Omental fat pad (tissue), 4 donors: ENCODE measurements at places on chromosomes 16 and 17.

DNA sequence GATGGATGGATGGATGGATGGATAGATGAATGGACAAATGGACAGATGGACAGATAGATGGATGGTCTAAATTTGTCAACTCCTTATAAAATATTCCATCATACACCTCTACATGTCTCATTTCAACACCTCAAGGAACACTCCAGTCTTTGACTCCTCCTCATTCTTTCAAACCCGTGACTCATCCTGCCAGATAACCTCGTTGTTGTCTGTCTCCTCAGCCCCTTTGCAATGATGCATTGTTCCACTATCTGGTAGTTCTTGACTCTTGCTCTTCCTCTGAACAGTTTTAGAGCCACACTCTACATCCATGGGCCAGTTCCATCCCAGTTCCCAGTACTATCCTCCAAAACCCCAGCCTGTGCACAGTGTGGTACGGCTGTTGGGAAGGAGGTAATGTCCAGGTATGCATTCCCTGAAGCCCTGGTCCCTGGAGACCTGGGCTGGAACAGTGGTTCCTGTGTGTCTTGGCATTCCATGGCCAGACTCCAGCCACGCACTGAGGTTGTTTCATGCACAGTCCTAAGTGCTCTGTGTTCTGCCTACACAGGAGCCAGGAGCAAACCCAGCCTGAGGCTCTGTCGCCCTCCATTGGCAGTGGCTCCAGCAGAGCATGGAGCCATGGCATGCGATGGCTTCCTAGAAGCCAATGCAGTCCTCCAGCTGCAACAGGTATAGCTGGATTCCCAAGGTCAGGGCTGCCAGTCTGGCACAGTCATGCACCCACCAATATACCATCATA is 105.7 kb downstream of the C17orf67 start:
- no peak for DNase-seq

DNA sequence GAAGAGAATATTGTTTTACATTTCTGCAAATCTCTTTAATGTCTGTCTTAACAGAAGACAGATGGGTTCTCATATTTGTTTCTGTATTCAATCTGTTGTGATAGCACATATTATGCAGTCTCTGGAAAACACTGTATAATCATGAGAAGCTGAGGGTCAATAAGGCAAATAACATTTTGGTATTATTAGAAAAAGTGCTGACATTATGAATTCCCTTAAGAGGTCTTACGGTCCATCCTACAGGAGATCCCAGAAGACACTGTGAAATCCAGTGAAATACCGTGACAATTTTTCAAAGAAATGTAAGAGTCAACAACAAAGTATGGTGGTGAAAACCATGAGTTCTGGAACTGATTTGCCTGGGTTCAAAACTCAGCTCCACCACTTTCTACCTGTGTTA is 42.3 kb downstream of the ABCA5 start:
- no peak for DNase-seq

GRCh38 chr17:11144358-11145233 is 96.4 kb upstream of the SHISA6 start:
- no peak for DNase-seq

DNA sequence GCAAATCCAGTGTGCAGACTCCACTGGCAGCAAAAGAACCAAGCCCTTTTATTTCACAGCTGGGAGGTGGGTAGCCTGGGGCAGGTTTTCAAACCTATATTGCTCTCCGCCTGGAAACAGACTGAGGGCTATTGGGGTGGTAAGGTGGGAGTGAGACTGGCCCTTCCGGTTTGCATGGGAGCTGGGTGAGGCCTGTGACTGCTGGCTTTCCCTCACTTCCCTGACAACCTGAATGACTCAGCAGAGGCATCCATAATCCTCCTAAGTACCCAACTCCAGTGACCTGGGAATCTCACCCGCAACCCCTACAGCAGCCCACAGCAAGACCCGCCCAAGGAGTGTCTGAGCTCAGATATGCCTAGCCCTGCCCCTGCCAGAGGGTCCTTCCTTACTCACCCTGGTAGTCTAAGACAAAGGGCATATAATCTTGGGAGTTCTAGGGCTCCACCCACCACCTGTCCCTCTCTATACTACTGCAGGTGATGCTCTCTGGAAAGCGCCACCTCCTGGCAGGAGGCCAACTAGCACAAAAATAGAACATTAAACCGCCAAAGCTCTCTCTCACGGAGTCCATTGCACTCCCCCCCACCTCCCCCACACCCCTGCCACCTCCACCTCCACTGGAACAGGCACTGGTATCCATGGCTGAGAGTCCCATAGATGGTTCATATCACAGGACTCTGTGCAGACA is 602.0 kb upstream of the C16orf82 start:
- DNase-seq: no peak

DNA sequence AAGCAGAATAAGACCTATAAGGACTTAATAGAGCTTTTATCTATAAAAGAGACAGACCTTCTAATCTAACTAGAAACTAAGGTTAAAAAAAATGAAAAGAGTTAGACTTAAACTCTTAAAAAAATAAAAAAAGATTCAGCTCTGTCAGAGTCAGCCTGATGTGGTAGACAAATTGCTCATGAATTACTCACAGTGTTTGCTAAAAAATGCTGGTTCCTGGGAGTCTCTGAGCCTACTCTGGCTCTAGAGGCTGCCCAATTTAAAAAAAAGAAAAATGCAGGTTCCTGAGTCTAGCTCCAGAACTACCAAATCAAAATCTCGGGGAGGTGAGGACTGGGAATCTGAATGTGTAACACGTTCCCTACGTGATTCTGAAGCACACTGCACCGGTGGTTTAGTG is 18.1 kb downstream of the SOST start:
- DNase-seq: no peak

DNA sequence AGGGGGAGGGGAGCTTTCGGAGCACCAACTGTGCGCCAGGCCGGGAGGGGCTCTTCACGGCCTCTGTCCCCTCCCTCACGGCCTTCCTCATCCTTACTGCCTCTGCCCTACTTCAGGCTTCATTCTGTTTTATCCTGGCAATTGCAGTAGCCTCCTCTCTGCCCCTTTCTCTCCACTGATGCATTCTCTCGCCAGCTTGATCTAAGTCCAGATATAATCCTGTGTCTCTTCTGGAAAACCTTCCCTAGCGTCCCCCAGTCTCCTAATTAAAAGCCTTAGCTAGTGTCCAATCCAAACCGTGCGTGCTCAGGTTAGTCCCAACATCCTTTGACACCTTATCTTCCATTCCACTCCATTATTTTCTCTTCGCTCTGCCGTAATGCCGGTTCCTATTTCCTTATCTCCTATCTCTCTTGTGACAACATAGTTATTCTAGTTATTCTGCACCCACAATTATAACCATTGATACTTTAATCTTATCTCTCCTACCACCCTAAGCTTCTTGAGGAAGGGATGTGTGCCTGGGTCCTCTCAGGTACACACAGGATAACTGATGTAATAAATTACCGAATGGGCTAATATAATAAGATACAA is 869 bp downstream of the ZNF48 start:
- no peak for DNase-seq

GRCh38 chr16:48215738-48216137 is 28.4 kb upstream of the LONP2 start:
- DNase-seq: no peak

GRCh38 chr17:56478836-56479447 is 114.6 kb upstream of the NOG start:
- DNase-seq: no peak

DNA sequence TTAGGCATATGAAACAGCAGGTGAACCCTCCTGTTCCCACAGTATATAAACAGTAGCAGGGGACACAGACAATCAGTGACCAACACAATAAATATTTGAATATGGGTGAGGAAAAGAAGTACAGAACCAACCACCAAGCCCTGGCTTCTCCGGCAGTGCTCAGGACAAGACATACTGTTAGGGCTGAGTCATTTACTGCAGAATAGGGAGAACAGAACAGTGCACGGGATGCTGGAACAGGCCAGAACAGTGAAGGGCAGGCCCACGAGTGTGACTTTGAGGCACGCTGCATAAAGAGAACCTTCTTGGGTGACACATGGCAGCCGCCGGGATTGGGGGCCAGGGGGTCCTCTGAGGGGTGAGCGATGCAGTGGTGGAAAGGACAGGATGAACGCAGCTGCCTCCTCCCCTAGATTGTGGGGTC is 160.4 kb downstream of the CMIP start:
- DNase-seq: no peak

GRCh38 chr16:77972062-77972392 is 50.3 kb upstream of the CLEC3A start:
- DNase-seq: no peak

DNA sequence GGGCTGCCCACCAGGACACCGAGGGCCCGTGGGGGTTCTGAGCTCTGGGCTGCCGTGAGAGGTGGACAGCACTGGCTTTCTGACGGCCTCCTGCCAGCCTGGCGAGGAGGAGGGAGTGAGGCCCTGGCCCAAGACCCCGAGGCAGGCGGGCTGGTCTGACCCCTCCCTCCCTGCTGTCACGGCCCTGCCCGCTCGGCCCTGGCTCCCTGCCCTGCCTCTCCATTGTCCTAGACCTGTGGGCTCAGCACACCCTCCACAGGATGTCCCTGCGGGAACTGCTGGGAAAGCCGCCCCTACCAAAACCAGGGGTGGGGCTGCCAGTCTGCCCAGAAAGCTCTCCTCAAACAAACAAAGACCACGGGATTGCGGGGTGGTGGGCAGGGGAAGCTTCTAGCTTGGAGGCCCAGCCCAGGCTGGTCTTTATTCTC is 20.7 kb downstream of the SPNS2 start:
- no peak for DNase-seq

DNA sequence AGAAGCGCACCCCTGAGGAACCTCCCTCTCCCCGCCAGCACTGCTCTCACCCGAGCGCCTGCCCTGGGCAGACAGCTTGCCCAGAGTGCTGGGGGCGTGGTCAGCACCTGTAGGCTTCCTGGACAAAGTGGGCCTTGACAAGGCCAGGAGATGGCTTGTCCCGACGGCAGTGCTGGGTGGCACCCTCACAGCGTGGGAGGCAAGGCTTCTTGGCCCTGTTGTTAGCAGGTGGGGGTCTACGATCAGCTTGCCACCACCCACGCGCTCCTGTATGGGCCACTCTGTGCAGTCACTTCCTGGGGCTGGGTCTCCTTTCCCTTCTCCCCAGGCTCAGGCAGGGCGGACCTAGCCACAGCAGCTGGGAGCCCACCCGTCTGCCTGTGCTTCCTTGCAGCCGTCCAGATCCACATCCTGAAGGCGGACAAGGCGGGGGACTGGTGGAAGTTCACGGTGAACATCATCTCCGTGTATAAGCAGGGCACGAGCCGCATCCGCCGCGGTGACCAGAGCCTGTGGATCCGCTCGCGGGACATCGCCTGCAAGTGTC is 218.0 kb downstream of the NTN1 start:
- no peak for DNase-seq

DNA sequence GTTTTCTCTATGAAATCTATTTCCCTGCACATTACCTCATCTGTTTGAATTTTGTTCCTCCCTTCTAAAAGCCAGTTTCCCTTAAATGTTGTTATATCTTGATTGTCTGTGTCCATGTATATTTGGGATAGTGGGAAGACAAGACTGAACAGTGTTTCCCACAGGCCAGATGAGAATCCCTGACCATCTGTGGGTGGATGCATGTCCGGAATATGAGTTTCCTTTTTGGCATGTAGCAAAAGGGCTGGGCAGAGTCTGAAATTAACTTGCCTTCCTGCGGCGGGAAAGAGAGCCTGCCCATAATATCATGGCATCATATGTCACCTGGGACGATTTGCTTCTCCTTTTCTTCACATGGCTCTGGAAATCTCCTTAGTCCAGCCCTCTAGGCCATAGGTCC is 385.8 kb upstream of the MAF start:
- DNase-seq: no peak

DNA sequence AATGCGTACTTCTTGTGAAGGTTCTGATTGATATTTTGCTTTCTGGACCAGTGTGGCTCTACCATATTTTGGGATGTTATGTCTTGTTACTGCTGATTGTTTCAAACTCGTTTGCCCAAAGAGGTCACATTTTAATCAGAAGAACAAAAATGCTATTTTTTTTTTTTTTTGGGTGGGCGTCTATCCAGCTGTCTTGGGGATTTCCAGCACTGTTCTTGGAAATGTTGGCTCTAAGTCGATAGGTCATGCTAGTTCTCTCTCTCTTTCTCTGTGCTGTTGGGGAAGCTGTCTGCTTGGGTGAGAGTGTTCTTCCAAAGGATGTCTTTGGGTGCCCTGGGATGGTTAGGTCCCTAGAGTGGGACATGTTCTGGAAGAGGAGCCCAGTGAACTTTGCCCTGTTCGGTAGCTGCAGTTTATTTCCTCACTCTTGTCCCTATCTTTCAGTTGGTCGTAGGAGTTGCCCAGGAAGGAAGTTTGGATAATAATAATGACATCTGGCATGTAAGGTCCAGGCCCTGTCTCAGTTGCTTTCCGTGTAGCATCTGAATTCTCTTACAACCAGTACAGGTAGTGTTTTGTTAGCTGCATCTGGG is 2.9 kb downstream of the IRF8 start:
- DNase-seq: no peak

DNA sequence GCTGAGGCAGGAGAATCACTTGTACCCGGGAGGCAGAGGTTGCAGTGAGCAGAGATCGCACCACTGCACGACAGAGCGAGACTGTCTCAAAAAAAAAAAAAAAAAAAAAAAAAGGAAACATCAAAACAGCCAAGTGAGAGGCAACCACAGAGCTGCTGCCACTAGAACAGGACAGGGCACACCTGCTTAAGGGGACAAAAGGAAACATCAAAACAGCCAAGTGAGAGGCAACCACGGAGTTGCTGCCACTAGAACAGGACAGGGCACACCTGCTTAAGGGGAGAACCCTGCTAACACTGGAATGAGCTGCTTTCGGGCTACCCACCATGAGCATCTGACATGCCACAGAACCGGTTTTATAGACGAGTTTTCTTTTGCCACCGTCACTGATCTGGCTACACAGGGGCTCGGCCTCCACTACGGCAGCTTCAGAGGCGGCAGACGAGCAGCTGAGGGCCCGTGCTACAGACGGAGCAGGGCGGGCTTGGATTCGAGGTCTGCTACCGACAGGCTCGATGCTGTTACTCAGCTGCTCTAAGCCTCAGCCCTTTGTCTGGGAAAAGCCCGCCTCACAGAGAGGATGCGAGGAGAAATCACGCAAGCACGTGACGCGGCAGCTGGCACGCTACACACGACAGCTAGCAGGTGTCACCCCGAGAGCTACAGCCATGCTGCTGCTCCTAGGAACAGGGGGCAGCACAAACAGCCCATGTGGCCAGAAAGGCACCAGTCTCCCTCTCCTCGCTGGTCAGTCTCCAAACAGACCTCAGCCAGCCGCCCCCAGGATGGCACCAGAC is 2.0 kb downstream of the P4HB start:
- DNase-seq: no peak

- no peak for DNase-seq
These were observed 370.7 kb downstream of the CDH8 start for GRCh38 chr16:61665512-61665911.

GRCh38 chr16:67563708-67564468 is 1.6 kb downstream of the CTCF start:
- DNase-seq: no peak

GRCh38 chr16:48165961-48166578 is 10.3 kb upstream of the ABCC12 start:
- DNase-seq: no peak
